Hematopoietic multipotent progenitor cell (in vitro differentiated cells): ENCODE measurements at places on chromosomes 2 and 18. TPM values are rescaled to one million over a fixed set of nuclear protein-coding genes. Genes with fewer than 3 reads are reported as not detected.
A peak's percentile ranks its signal among the peaks of the same experiment; 100 is the strongest.

DNA sequence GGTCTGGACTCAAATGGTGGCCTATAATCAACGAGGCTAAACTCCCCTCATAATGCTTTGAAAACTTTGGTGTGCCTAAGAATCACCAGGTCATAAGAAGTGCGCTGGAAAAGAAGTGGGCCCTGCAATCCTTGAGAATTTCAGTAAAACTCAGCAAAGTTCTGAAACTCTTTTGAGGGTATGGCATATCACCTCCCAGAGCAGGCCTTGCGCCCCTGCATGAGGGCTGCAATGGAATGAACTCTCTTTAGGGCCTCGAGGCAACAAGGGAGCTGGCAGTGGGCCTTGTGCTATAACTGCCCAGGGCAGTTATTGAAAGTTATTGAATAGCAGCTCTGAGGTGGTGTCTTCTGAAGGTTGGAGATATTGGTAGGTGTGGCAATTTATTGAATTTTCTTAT, 34.5 kb upstream of the AFF3 start:
- DNase-seq = no peak

- no peak for DNase-seq
Observed at GRCh38 chr18:48355276-48356115, 53.7 kb downstream of the ZBTB7C start.

SLC8A1 gene
- total RNA-seq = 1.6 TPM

LIMS4 gene
- 0.54 TPM for total RNA-seq

GRCh38 chr2:36658277-36658748, 38.2 kb upstream of the VIT start:
- no peak for DNase-seq

DNA sequence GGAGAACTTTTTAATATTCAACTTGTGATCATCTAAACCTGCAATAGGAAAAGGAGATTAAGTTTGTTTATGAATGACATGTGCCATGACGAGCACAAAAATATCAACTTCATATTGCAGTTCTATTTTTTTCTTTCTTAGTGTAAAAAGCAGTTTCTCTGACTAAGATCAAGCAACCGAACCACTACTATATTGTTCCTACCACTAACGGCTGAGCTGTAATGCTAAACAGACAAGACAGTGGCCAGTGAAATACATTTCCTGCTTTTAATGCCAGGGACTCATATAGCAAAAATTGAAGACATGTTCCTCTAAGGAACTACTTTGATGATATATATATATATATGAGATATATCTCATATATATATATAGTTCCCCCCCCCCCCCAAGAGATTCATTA, 1705.6 kb upstream of the TMEFF2 start:
- no peak for DNase-seq

DNA sequence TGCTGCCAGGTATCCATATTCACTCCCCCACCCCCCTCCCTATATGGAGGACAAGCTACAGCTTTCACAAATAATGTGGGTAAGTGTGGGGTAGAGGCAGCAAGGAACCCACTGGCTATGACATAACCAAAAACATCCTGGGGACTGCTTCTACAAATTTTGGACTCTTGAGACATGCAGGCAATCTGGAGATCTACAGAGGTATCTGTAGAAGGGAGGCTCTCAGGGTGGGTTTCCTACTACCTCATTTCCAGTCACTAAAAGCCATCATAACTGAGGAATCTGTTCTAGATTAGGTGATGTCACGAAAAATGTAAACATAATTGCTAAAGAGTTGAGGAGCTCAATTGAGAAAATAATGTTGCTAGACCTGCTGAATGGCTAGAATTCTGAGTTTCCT, 46.8 kb upstream of the WIPF1 start:
- no peak for DNase-seq

DNA sequence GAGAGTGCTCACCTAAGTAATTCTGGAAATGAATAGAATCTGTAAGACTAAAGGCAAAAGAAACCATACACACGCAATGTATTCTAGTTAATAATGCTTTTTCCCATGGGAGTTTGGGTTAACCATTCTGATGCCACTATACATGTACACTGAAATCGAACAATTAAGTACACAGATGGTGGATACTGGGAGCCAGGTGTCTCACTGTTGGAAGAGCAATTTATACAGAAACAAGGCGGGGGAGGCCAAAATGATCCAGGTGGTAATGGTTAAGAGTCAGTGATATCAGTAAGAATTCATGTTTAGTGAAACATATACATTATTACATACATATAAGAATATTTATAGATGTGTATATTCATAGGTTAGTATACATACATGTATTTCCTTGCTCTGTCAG, 67.2 kb downstream of the TMEM131 start:
- no peak for DNase-seq

GRCh38 chr2:56130463-56131070, 53.2 kb upstream of the CCDC85A start:
- peak; percentile 52 for DNase-seq

- no peak for DNase-seq
Observed at GRCh38 chr2:12686708-12687283, 29.9 kb upstream of the TRIB2 start.

- DNase-seq = no peak
Observed at GRCh38 chr2:240962300-240963064, 35.9 kb upstream of the SNED1 start.

CRYBA2 gene
- not detected for total RNA-seq

GRCh38 chr18:55790296-55790695, 202.3 kb upstream of the TCF4 start:
- DNase-seq = no peak

CDC42EP3 gene
- 22.9 TPM for total RNA-seq

DNA sequence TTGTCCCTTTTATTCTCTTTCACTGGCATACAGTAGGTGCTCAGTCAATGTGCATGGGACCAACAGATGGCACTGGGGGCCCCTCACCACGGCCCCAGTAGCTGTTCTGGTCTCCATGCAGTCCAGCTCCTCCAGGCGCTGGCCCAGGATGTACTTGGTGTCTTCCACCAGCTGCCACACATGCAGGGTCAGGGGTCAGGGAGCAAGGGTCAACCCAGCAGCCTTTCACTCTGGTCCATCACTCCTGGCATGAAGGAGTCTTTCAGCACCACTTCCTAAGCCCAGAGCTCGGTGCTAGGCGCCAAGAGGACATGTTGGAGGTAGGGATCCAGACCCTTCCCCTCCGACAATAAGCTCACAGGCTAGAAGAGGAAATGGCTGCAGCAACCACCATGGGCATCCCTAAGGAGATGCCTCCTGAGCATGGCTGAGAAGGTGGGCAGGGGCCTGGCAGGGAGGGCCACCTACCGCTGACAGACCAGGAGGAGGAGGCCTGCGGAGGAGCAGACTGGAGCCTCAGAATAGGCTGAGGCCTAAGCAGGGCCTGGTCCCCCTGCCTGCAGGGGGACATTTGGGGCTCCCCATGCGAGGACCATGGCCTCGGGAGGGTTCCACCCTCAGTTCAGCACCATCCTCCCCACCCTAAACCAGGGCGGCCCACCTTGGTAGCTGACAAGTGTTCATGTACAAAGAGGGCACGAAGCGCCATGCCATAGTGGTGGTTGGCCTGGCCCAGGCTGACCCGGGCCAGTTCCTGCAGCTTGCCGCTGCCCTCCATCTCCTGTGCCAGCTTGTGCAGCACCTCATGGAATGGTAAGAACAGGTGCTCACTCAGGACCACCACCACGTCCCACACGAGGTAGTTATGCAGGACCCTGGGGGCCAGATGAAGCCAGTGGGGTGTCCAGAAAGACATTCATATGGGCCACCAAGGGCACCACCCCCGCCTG, 10.2 kb downstream of the ALPG start:
- DNase-seq = no peak
